ENCODE measurements at places on chromosomes 2 and 18.

DNA sequence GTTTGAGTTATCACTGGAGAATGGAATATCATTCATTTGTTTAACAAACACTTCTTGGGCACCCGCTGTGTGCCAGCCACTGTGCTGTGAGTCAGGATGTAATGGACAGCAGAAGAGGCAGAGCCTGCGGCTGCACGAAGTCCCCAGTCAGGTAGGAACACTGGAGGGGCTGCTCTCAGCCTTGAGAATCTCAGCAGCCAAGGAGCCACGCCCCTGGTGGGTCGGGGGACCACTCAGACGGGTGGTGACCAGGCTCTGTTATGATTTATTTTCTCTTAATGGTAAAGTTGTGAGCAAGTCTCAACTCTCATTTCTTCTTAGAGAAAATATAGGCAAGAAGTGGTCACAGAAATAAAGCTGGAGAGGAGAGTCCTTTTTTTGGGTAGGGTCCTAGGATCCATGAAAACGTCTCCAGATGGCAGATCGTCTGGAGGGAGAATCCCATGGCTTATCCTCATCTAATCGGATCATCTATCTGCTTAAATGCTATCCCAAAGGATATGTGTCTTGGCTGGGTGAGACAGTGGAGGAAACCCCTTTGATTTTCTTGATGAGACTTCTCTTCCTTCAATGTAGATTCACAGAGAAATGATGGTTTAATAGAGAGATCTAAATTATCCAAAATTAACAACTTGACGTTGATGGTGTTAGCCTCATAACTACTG is 129.1 kb upstream of the LGALSL start:
- no peak for DNase-seq

DNA sequence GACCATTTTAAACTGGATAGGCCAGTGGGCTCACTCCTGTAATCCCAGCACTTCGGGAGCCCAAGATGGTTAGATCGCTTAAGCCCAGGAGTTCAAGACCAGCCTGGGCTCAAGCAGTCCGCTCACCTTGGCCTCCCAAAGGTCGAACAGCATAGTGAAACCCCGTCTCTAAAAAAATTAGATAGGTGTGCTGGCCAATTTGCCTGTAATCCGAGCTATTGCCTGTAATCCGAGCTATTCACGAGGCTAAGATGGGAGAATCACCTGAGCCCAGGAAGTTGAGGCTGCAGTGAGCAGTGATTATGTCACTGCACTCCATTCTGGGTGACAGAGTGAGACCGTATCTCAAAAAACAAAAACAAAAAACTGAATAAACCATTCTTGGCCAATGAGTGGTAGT is 52.6 kb upstream of the EMILIN2 start:
- no peak for DNase-seq

DNA sequence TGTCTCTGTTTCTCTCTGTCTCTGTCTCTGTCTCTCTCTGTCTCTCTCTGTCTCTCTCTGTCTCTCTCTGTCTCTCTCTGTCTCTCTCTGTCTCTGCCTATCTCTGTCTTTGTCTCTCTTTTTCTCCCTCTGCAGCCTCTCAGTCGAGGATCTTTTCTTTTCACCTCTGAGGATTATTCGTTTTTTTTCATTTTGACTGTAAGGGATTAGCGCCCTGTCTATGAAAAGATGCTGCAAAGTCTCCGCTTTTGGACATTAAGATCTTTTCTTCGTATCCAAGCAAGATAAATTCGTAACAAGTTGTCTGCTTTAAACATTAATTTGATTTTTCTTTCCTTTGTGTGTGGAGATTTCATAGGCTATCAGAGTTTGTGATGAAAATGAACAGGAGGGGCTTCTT is 191.2 kb upstream of the TPO start:
- DNase-seq: no peak

DNA sequence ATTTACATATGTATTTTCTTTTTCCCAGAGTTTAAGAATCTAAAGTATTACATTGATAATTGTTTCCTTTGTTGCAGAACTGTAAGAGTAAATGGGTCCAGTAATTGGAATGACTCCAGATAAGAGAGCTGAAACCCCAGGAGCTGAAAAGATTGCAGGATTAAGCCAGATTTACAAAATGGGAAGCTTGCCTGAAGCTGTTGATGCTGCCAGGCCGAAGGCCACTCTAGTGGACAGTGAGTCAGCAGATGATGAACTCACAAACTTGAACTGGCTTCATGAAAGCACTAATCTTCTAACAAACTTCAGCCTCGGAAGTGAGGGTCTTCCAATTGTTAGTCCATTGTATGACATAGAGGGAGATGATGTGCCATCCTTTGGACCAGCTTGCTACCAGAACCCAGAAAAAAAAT is 183.8 kb upstream of the STON1 start:
- no peak for DNase-seq

DNA sequence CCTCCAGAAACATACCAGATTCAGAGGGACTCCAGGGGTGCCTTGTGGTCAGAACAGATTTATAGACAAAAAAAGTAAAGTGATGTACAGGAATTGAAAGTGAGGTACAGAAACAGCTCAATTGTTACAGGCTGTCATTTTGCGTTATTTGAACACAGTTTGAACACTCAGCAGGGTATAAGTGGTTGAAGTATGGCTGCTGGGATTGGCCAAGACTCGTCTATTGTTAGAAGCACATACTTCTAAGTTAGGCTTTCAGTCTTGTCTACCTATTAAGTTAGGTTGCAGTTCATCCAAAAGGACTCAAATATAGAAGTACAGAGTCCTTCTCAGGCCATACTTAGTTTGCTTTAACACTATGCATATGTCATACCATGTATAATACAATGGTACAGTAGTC is 21.0 kb upstream of the GRB14 start:
- DNase-seq: no peak

DNA sequence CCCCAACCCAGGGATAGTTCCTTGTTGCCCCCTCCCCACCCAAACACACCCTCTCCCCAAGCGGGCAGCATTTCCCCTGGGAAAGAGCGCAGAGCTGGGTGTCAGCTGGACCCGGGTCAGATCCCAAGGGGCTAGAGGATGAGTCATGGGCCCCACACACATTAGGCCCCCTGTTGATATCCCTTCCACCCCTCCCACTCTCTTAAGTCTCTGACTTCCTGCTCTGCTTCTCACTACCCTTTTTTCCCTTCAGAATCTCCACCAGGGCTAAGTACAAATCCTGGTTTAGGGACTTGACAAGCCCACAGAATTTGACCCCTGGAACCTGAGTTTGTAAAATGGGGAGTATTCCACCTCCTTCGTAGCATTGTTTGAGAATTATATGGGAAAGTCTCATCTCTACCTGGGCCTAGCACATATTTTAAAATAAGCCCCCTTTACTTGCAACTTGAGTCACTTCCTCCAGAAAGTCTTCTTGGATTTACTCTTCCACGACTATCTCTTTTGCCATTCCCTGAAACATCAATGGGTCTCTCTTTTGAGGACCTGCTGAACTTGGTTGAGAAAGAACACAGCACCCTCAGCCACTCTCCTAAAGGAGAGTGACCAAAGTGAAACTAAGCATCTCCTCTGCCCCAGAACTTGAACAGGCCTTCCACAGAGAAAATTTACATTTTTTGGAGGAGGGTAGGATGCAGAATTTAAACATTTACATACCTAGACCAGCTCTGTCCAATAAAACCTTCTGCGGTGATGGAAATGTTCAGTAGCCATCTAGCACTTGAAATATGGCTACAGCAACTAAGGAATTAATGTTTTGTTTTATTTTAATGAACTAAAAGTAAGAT is 4.7 kb downstream of the RTKN start:
- DNase-seq: no peak
